NCI-H187 treated with DMSO at 0.1 percent for 48 hours (cell line): ENCODE measurements at places on chromosomes 2 and 18.

GRCh38 chr2:121748202-121748601 lies 7.2 kb upstream of the TSN start:
- no peak for DNase-seq

- DNase-seq: no peak
Measured at GRCh38 chr18:80077873-80078272, 31.2 kb upstream of the ADNP2 start.

GRCh38 chr2:235468978-235469655 lies 24.7 kb upstream of the AGAP1 start:
- no peak for DNase-seq

DNA sequence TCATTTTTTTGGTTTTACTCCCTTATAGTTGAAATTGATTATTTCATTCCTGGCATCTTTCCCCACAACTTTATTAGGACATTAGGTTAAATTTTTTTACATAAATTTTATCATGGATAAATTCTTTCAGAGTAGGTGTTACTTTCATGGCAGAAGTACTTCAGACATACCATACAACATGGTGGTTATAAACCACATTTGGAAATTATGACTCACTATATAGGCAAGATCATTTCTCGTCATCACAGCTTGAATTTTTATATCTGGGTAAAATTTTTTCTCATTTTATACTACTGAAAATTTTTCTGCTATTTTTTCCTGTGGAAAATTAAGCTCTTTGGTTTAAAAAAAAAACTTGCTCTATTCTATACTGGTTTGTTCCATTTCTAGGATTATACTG lies 111.9 kb upstream of the COL5A2 start:
- no peak for DNase-seq

DNA sequence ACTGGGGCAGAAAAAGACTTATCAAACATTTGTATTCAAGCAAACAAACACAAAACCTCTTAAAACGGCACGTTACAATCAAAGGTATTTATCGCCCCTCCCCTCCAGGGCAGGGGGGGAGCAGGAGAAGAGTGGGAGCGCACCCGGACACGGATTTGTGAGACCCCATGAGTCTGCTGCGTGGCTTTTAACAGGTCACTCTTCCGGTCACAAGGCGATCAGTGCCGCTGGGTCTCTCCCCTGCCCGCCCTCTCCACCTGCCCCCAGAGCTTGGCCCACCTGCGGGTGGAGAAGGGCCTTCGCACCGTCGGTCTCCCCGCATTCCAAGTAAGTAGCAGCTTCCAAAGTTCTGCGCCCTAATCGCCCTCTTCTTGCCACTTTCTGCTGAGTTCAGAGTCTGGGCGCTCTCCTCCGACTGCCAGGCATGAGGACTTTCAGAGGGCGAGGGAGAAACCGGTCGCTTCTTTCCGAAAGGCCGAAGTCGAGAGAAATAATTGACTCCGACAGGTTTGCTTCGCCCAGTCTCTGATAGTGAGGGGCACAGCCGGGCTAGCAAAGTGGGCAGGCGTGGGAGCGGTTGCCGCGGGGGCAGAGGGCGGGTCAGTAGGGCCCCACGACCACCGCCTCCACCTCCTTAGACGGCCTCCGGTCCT lies 800 bp downstream of the RPRM start:
- DNase-seq: no peak
